Heart right ventricle (tissue), 16 donors: ENCODE measurements at places on chromosomes 2 and 18. TPM values are rescaled to one million over a fixed set of nuclear protein-coding genes. Genes with fewer than 3 reads are reported as not detected.

PRR30 gene
- not detected for total RNA-seq

RTP5 gene
- total RNA-seq: not detected

DUSP19 gene
- total RNA-seq: 11.8 TPM

RNF152 gene
- total RNA-seq: 10.8 TPM

ACKR3 gene
- 58.4 TPM for total RNA-seq

SP5 gene
- total RNA-seq: 0.37 TPM

PLA2R1 gene
- 2.8 TPM for total RNA-seq

MAP3K19 gene
- total RNA-seq: not detected

STK11IP gene
- total RNA-seq: 10.0 TPM

ASPRV1 gene
- 0.57 TPM for total RNA-seq

EPC2 gene
- total RNA-seq: 20.5 TPM

UGT1A9 gene
- total RNA-seq: not detected
